NCI-H69 (cell line): ENCODE measurements at places on chromosomes 3 and 15.
A peak's percentile ranks its signal among the peaks of the same experiment; 100 is the strongest.

DNA sequence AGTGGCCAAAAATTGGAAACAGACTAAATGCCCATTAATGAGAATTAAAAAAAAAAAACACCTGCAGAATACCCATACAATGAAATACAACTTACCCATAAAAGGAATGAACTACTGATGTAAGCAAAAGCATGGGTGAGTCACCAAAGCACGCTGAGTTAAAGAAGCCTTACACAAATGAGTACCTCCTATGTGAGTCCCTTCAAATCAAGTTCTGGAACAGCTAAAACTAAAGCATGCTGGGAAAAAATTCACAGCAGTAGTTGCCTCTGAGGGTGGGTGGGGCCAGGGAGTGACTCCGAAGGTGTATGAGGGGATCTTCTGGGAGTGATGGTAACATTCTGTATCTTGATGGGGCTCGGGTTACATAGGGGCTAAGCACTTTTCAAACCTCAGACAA lies 11.4 kb downstream of the MYO5C start:
- DNase-seq: no peak

GRCh38 chr3:106428565-106428994 lies 559.8 kb upstream of the CBLB start:
- peak; percentile 9 for DNase-seq

DNA sequence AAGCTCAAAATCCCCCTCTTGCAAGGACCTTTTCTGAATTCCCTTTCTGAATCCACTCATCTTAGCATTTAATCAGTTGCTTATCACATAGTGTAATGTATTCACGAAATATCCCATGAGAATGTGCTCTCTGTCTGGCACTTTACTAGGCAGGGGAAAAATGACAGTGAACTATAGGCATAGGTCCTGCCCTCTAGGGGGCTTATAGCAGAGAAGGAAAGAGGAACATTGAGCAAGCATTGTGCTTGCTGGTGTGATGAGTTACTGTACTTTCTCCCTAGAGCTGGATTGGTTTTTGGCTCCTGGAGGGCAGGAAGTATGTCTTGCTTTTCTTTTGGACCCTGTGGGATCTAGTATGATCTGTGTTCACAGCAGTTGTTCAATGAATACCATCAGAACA lies 26.5 kb downstream of the DUOX2 start:
- no peak for DNase-seq

- no peak for DNase-seq
Observed at GRCh38 chr3:86837871-86838270, 153.1 kb downstream of the VGLL3 start.

DNA sequence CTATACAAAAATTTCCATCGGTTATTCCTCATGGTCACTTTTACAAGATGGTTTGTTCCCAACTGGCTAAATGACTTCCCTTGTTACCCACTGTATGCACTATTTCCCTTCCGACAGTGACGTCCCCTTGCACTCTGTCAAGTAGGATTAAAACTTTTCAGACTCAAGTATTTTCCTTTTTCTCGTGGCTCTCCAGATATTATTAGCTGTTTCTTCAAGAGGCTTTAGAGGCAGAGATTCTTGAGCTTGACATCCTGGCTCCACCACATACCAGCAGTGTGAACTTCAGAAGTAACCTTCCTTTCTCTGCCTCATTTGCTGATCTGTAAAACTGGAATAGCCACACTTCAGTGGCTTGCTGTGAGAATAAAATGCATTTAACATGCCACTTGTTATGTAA lies 14.0 kb downstream of the CSNK1G1 start:
- no peak for DNase-seq

DNA sequence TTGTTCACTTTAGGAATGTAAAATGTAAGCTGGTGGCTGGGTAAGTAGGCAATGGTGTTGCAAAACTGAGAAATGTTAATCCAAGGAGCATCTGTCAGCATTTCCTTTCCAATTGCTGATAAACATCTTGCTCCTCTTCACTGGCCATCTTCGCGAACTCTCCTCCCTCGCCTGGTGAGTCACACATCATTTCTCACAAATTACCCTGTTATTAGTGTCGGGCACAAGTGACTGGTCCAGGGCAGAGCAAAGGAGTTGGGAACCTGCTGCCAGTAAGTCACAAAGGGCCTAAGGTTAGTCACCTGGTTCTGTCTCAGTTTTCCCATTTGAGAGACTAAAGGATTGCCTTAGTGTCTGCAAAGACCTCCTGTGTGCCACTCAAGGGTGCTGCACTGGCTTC lies 13.0 kb downstream of the CERS3 start:
- no peak for DNase-seq

DNA sequence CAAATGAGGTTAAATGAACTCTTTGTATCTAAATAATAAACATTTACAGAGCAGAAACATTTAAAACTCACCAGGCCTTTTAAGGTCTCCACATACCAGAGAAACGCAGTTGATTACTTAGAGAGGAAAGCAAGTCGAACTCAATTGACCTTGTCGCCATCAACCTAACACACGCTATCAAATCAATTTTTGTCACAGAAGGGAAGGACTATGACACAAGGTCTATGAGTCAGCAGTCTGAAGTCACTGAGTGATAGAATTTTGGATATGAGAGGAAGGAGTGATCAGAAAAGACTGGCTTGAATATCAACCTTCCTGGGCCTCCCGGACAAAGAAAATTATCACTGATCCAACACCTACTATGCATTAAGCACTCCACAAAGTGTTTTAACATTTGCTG lies 514.4 kb upstream of the ZNF385D start:
- DNase-seq: no peak

DNA sequence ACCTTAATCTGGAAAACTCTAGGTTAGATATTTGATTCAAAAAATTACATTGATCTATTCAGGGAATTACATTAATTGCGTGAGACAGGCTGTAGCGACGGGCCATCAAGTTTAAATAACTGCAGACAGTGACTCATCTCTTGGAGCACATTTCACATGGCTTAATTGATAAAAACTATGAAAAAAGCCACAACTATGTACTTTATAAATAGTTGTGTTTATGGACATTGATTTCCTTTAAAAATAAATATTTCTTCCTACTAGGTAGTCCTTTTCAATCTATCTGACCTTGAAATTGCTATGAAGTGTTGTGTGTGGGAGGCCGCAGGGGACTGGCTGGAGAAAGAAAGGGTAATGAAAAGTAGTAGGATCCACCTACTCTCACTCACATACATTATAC lies 157.8 kb downstream of the IL1RAP start:
- DNase-seq: no peak

- DNase-seq: no peak
Observed at GRCh38 chr15:46917721-46918252, 799.5 kb upstream of the SEMA6D start.

DNA sequence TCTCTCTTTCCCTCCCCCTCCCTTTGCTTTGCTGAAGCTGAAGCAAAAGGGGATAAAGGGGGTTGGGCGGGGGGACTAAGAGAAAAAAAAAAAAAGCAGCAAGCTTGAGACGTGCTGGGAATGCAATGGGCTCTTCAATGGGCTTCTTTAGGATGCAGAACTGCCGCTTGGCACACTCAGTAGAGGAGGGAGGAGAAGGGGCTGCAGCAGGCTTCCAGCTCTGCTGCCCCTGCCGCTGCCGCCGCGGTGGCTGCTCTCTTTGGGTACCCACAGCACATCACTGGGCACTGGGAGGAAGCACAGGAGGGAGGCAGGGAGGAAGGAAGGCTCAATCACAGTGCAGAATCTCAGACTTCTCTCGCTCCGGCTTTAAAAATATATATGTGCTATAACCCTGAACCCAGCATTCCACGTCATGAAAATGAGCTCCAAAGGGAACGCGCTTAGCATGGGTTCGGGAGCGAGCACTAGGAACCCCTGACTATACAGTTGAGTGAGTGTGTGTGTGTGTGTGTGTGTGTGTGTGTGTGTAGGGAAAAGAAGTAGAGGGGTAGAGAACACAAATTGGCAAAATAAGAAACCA lies 3.5 kb downstream of the SLITRK3 start:
- DNase-seq: peak; percentile 48

DNA sequence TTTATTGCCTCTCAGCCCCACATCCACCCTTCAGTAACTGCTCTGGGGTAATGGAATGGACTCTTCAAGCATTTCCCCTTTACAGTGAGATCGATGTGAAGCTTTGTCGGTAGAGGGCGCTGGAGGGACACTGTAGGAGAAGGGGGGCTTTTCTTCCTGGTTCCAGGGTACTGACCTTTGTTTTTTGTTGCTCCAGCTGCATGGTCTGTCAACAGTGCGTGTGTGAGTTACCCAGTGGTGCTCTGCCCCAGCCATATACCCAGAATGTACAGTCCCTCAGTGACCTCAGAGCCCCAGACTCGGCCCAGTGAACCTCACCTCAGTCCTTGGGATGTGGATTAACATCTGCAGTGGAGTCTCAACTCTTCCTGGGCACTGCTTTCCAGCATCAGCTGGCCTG lies 180.3 kb upstream of the TSC22D2 start:
- DNase-seq: peak; percentile 60

GRCh38 chr3:106957029-106957428 lies 420.2 kb upstream of the CCDC54 start:
- no peak for DNase-seq

DNA sequence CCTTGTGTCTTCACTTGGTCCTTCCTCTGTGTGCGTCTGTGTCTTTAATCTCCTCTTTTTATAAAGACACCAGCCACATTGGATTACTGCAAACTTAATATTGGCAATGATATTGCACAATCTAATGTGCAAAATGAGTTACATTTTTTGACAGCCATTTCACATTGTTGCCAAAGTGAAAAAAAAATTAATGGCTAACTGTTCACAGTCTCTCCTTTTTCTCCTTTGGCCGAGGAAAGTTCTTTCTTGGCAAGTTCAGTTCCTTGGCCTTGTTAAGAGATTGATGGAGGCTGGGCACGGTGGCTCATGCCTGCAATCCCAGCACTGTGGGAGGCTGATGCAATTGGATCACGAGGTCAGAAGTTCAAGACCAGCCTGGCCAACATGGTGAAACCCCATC lies 62.2 kb upstream of the ZNF280D start:
- DNase-seq: no peak

- DNase-seq: peak; percentile 97
Observed at GRCh38 chr15:74995182-74995778, at the start of gene SCAMP5. Gene SCAMP5 (plus strand): TSS chr15:74995563. CDS start chr15:75011840, 16,277 bp downstream.

DNA sequence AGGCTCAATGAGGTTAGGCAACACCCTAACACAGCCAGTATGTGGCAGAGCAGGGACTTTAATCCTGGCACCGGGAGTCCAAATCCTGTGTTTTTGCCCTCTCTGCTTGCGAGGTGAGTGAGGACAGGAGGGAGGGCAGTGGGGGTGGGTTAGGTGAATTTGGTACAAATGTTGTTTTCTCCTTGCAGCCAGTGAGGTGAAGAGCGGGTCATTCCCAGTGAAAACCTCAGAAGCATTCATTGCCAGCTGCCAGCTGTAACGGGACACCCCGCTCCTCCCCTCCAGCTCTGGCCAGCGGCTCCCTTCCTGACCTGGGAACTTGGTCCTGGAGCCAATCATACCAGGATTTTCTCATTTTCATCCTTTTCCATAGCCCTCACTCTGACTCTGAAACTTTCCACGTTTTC lies 45.7 kb upstream of the RAB6B start:
- no peak for DNase-seq

DNA sequence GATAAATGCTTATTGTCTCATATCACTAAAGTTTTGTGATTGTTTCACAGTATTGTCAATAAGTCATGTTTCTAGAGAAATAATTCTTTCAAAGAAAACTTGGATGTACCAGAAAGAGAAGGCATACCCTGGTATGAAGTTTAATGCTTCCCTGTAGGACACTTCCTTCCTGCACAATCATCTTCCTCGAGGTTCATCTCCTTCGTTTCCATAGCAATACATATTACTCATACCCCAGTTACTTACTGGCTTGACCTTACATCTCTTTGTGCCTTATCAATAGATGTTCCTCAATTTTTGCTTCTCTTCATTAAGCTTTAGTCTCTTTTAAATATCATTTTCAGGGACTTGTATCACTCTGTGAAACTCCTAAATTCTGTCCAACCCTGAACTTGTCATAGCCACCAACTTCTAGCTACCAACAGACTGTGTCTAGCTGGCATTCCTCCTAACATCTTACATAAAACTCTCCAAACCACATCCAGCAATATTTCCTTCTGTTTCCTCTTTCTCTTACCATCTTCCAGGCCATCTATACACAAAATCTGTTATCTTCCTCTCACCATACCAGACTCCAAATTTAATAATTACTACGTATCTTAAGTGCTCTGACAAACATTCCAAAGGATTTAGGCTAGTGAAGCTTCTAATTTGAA lies 134.3 kb downstream of the GADL1 start:
- no peak for DNase-seq

GRCh38 chr3:25038922-25039321 lies 389.1 kb upstream of the RARB start:
- peak; percentile 71 for DNase-seq

DNA sequence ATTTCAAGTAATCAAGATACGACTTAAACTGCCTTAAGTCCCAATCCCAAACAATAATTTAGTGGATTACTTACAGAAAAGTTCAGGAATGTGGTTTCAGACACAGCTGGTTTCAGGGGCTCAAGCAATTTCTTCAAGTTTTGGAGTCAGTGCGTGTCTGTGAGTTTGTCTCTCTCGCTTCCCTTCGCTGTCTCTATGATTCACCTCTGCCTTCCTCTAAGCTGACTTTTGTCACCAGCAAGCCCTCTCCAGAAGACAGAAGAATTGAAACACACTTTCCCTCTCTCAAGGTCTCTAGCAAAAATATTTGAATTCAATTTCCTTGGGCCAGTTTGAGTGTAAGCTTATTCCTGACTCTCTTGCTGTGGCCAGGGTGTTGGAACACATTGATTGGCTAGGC lies 392.4 kb downstream of the EDEM1 start:
- DNase-seq: no peak

GRCh38 chr3:47017504-47018268 lies 38.2 kb downstream of the NBEAL2 start:
- no peak for DNase-seq

GRCh38 chr3:46887980-46888494 lies 10.5 kb downstream of the PTH1R start:
- DNase-seq: no peak

GRCh38 chr3:156978481-156978961 lies 152.4 kb downstream of the LEKR1 start:
- DNase-seq: no peak

- DNase-seq: peak; percentile 2
Observed at GRCh38 chr3:134008630-134009156, 21.0 kb downstream of the SLCO2A1 start.

DNA sequence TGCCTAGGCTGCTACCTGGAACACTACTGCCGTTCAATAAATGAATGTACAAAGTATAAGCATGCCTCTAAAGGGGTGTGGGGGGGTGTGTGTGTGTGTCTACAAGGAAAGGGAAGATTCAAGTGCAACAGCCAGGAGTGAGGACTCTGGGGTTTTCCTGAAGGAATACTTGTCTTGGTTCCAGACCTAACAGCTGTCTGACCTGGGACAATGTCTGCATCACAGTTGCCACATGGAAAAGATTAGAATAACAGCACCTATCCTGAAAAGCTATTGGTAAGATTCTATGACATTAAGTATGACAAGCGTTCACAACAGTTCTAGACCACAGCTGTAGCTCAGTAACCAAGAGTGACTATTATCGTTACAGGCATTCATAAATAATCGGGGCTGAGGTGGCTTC lies 345.2 kb downstream of the FOXP1 start:
- no peak for DNase-seq

GRCh38 chr3:188209740-188210139 lies 55.8 kb downstream of the LPP start:
- no peak for DNase-seq
